Stimulated activated CD8-positive, alpha-beta memory T cell treated with anti-CD3 and anti-CD28 coated beads, Interleukin-2, amount 100 ng/mL, for 1 hour (primary cell): ENCODE measurements at places on chromosomes 1 and 21.

GRCh38 chr1:89259283-89259971 is 13.2 kb downstream of the GBP5 start:
- no peak for DNase-seq

DNA sequence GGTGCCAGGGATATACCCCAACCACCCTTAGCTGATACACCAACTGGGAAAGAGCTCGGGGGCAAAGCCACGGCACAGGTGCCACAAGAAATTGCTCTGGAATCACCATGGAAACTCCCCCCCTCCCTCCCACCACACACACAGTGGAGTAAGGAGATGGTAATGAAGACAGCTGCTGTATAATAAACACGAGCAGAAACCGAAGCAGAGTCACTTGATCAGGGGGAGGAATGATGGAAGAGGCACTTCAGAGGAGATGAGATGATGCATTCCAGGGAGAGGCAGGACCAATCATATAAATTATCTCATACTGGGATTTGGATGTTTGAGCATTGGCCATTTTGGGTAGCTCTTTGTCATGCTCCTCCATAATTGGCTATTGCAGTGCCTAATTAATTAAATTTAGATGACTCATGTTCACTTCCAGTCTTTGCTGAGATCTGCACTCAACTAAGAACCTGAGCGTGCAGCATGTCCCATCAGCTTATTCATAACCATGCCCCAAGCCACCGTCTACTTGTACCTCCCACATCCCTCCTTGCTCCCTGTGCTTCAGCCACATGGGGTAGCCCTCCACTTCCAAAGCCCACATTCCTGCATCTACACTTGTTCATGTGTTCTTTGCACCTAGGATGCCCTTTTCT is 189.5 kb downstream of the ZSCAN20 start:
- no peak for DNase-seq

DNA sequence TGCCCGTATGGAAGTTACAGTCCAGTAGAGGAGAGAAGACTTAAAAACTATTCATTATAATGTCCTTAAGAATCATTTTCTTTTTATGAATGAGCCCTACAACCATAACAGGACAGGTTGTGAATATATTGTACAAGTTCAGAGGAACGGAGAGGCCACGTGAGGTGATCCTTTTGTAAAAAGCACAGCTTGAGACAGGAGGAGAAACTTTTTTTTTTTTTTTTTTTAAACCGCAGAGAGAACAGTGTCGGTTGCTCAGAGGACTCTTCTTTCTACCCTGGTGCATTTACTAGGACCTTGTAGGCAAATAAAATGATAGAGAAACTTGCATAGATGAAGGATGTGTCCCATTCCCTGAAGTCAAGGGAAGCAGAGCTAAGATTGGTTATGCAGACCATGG is 32.1 kb downstream of the DYRK1A start:
- DNase-seq = no peak

GRCh38 chr1:46455951-46456350 is 33.7 kb upstream of the DMBX1 start:
- no peak for DNase-seq

DNA sequence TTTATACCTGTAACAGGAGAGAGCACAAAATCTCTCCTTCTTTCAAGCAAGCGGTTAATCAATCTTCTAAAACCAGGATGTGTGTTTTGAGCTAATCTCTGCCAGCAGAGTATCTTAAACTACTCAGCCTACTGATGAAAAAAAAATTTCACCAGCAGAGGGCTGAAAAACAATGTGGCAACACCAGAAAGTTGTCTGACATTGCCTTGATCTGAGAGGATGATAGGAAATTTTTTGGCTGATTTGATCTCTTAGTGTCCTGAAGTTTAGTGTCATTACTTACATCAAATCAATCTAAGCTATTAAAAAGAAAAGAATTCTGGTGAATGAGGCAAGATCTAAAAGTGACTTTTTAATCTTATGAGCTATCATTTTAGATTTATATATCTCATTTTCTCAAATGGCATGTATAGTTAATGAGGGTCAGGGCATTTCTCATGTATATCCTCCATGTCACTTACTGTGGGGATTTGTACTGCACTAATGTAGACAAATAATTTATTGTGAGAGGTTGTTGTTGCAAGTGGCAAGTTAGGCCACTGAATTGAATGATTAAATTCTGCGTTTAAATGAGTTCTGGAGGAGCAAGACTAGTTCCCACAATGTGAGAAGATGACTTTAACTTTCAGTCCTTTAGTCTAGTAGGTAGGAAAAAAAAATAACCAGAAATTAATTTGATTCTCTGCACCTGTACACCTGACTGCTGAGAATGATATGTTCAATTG is 10.9 kb downstream of the ADAMTS1 start:
- DNase-seq = no peak

- DNase-seq = no peak
Observed at GRCh38 chr21:45539796-45540600, 2.2 kb downstream of the SLC19A1 start.

DNA sequence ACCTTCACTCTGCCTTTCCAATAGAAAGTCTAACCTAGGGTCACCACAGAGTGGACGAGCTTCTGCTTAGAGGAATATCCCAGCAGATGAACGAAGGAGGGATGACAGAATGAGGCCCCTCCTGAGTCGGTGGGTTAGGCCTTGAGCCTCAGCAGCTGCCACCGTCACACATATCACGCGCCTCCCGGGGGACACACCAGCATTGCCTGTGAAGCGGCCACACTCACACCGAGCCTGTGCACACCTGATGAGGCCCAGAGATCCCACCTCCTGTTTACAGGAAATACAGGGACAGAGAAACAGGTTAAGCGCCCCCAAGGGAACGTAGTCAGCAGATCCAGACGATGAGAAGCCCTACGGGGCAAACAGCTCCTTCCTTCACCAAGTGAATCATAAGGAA is 25.1 kb upstream of the LRRC47 start:
- no peak for DNase-seq

DNA sequence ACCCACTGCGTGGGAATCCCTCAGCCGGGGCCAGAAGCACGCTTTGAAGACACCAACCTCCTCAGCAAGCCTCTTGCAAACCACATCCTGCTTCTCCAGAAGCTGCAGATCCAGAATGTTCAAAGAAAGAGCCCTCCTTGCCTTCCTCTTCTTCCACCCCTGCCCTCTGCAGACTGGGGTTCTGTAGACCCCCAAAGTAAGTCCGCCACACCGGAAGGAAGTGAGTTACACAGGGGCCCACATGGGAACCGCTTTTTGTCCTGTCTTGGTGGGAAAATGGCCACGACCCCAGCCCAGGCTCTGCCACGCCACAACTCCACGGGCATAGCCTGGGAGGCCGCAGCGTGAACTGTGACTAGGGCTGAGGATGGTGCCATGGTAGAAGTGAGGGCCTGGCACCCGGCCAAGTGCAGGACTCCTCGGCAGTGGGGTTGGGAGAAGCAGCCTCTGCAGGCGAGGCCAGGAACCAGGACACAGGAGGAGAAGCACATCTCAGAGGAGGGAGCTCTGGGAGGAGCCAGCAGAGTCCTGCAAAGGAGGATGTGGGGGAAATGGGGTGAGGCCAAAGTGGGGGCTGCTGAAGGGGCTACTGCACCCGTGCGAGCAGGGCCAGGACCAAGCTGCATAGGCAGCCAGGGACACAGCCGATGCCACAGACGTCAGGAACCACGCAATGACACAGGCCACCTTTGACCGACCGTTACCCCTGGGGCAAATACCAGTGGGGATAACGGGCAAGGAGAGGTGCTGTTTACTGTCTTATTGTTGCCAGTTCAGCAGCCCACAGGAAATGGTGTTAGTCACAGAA is 30.9 kb downstream of the PDE9A start:
- DNase-seq = no peak

GRCh38 chr1:18727956-18728355 is 97.3 kb downstream of the PAX7 start:
- no peak for DNase-seq

- DNase-seq = no peak
Observed at GRCh38 chr1:3597599-3597964, 13.7 kb downstream of the MEGF6 start.

- no peak for DNase-seq
Observed at GRCh38 chr21:42397746-42398394, 2.0 kb upstream of the TMPRSS3 start.

DNA sequence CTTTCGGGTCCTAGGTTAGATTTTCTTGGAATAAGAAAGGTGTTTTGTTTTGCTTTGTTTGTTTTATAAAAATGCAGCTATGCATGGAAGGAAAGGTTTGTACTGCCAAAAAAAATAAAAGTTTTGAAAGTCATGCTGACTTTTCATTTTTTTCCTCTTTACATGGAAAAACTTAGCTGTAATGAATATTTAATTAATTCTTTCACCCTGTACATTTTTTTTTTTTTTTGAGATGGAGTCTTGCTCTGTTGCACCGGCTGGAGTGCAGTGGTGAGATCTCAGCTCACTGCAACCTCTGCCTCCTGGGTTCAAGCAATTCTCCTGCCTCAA is 48.7 kb downstream of the NENF start:
- DNase-seq = no peak

DNA sequence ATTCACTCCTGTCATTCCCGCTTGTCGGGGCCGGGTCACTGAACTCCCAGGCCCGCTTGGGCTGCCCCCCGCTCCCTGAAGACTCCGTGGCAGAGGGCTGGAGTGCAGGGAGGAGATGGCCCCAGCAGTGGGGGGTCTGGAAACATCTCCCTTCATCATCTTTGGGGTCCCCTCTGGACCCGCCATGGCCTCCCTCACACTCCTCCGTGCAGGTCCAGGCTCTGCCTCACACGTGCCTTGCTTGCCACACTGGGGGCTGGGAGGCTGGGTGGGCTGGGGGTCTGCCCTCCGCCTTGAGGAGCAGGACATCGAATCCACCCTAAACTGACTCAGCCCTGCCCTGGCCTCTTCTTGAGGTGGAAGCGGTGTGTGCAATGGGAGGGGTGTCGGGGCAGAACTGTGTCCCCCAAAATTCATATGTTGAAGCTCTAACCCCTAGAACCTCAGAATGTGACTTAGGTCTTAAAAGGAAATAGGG is 35.2 kb downstream of the POFUT2 start:
- no peak for DNase-seq

DNA sequence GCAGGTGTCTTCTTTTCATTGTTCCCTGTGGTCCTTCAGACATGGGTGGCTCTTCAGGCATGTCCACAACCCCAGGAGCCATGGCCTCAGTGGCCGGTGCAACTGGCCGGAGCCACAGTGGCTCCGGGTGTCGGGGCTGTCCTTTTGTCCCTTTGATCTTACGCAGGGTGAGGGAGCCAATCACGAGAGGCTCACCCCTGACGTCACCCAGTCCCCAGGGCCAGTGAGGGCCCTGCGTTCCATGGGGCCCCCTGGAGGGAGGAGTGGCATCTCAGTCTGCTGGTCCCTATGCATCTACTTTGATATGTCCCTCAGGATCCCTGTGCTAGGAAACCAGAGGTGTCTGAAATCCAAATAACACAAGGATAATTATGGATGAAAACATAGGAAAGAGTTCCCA is 29.3 kb downstream of the ZSCAN20 start:
- no peak for DNase-seq

DNA sequence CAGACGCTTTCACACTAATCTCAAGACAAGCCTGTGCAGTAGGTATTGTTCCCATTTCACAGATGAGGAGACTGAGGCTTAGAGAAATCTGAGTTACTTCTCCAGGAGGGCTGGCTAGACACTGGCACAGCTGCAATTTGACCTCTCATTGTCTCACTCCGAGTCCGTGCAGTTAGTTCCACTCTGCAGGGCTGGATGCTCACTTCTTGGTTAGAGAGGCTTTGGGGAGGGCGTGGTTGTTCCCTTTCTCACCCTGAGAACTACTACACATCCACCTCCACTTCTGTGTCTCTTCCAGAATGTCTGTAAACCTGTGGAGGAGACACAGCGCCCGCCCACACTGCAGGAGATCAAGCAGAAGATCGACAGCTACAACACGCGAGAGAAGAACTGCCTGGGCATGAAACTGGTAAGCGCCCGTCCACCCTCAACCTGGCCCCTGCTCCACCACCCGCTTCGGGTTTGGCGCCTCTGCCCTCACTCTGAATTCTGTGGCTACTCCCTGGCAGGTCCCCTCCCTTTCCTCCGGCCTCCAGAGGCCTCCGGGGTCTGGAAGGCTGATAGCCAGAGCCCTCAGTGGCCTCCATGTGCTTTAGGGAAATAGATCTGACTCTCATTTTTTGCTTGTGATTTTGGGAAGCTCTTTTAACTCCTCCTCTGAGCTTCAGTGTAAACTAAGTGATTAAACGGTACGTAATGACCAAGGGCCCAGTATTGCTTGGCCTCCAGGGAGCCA is 29.1 kb downstream of the EIF2D start:
- DNase-seq = no peak

- DNase-seq = no peak
Observed at GRCh38 chr1:82162486-82163420, 362.0 kb downstream of the ADGRL2 start.

- no peak for DNase-seq
Observed at GRCh38 chr1:21775550-21775914, 7.4 kb downstream of the USP48 start.

GRCh38 chr1:165290148-165290547 is 66.4 kb downstream of the LMX1A start:
- no peak for DNase-seq

GRCh38 chr21:46598581-46599572 is 6.0 kb downstream of the S100B start:
- no peak for DNase-seq

GRCh38 chr1:24293392-24294227 is 25.5 kb upstream of the GRHL3 start:
- no peak for DNase-seq

- DNase-seq = no peak
Observed at GRCh38 chr1:182457844-182458243, 7.9 kb downstream of the RGSL1 start.

DNA sequence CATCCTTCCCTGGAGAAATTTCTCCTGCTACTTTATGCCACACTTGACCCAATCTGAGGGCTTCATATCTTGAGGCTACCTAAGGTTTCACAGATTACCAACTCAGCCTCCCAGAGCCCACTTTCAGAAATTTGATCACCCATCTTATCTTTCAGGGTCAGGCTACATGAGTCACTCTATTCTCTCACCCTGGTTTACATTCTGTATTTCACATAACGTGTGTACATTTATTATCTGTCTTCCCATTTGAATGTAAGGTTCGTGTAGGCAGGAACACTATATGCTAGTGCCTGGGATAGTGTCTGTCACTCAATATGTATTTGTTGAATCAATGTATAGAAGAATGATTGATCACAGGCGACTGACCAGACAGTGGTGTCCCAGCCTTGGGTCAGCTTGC is 124.8 kb downstream of the UBE2U start:
- no peak for DNase-seq
